ENCODE measurements at places on chromosomes 16 and 17. TPM values are rescaled to one million over a fixed set of nuclear protein-coding genes. Genes with fewer than 3 reads are reported as not detected.

Gene DDX42
- 76.3 TPM for total RNA-seq

Gene ZNF646
- 5.8 TPM for total RNA-seq

Gene CD300C
- total RNA-seq = not detected

Gene TOM1L1
- total RNA-seq = 3.8 TPM

Gene MYH8
- total RNA-seq = not detected

Gene TBKBP1
- 7.9 TPM for total RNA-seq

Gene TPSD1
- not detected for total RNA-seq
